Aorta (tissue), 5 donors: ENCODE measurements at places on chromosomes 12 and 14. TPM values are rescaled to one million over a fixed set of nuclear protein-coding genes. Genes with fewer than 3 reads are reported as not detected.

The NPAS3 gene
- total RNA-seq, result 4.3 TPM

The MYL2 gene
- total RNA-seq, result not detected

The CSAD gene
- 74.4 TPM for total RNA-seq

The CD163 gene
- 308 TPM for total RNA-seq

The PPFIA2 gene
- 20.4 TPM for total RNA-seq

DNA sequence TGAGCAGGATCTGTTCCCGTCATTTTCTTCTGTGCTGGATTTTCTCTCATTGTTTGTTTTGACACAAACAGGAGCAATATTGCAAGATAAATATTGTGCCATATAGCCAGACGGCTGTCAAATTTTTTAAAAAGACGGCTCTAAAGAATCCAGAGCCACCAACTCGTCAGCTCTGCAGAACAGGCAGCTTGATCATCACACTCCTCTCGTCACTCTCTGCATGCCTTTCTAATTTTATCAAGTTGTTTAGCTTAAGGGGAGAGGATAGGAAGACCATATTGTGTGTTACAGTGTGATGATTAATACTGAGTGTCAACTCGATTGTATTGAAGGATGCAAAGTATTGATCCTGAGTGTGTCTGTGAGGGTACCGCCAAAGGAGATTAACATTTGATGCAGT is 562.8 kb downstream of the GALC start:
- no peaks in the 10 kb centered on the region for H3K27me3 ChIP-seq
- no peak overlapping the region for H3K27ac ChIP-seq
- H3K4me3 ChIP-seq, result no peak overlapping the region
- no peaks in the 10 kb centered on the region for H3K36me3 ChIP-seq
- no peak for DNase-seq
- no peaks in the 10 kb centered on the region for H3K4me1 ChIP-seq

DNA sequence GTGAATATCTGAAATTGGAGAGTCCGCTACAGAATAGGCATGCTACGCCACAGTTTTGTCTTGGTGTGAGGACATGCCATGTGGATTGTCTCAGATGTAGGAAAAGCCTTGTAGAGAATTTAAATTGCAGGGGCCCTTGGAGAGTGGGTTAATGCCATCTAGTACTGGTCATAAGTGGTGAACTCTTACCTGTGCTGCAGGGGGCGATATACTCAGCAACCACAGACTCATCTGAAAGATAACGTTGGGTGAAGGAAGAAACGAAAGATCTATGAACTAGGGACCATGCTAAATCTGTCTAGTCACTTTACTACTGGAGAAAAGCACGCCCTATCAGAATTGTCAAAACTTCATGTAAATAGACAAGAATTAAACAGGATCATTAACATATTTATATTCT is 33.7 kb upstream of the A2M start:
- no peak overlapping the region for H3K27ac ChIP-seq
- no peak overlapping the region for H3K4me3 ChIP-seq
- no peak for DNase-seq
- H3K27me3 ChIP-seq, result no peaks in the 10 kb centered on the region

DNA sequence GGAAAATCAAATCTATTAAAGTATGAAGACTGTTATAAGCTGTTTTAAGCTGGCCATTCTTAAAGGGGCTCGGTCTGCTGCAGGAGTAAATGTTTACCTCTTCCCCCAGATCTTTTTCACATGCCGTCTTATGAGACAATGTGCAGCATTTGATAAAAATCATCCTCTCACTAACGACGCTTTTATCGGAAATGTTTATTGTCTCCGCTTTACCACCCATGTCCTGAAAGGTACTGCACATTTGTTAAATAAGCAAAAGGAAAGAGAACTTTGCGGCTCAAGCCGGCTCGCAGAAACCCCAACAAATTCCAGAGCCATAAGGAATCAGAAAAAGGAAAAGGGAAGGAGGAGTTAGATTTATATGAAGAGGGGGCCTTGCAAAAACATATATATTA is 137.8 kb downstream of the HMGA2 start:
- no peaks in the 10 kb centered on the region for H3K4me1 ChIP-seq
- no peak overlapping the region for H3K27ac ChIP-seq
- H3K4me3 ChIP-seq, result no peak overlapping the region
- DNase-seq, result no peak
- no peaks in the 10 kb centered on the region for H3K36me3 ChIP-seq

DNA sequence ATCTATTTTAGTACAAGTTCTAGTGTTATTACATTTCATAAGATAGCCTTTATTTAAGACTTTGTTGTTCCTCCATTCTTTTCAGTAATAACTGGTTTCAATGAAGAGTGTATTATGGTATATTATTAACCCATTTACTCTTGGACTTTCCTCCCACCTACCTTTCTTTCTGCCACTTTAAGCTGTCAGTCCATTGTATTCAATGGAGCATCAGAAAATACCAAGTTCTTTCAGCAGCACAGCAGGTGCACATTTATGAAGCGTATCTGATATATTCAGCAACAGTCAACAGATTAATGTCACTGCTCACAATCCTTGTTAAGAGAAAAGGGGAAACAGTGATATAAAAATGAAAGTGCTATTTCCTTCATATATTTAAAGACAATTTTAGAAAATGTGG is 660.9 kb downstream of the C12orf50 start:
- H3K36me3 ChIP-seq, result no peaks in the 10 kb centered on the region
- no peak overlapping the region for H3K4me3 ChIP-seq
- H3K4me1 ChIP-seq, result no peaks in the 10 kb centered on the region
- no peak overlapping the region for H3K27ac ChIP-seq

GRCh38 chr14:94394025-94394493 is 5.7 kb upstream of the SERPINA1 start:
- no peaks in the 10 kb centered on the region for H3K27me3 ChIP-seq
- no peaks in the 10 kb centered on the region for H3K36me3 ChIP-seq
- no peak for DNase-seq
- H3K27ac ChIP-seq, result no peak overlapping the region

DNA sequence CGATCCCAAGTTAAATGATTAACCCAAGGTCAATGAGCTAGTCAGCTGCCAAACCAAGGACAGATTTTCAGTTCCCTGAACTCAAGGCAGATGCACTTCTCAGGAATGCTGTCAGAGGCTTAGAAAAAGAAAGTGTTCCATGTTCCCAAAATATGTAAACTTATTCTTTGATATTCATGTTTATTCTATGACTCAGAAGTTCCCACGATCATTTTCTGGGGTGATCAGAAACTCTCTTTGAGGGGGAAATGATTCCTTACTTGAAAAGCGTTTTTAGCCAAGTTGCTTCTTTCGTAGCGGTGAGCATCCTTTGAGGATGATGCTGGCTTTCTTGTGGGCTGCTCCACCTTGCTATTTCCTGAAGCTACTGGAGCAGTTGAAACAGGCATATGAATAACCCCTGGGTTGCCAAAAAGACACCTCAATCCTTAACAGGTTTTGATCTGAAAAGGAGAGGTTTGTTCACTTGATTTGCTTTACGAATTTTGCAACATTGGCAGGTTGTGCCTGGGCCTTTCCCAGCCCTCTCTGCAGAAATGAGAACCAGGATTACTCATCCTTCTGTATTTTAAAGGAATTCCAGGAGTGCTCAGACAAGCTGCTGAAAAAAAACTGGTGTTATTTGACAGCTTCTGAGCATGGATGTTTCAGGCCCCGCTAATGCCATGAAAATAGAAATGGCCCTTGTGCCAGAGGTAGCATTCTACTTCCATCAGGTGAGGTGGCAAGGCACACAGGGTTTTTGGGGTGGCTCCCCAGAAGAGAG is 121.4 kb upstream of the HIF1A start:
- no peaks in the 10 kb centered on the region for H3K27me3 ChIP-seq
- no peak for DNase-seq
- H3K4me3 ChIP-seq, result no peak overlapping the region
- H3K36me3 ChIP-seq, result no peaks in the 10 kb centered on the region
- H3K4me1 ChIP-seq, result no peaks in the 10 kb centered on the region
- H3K27ac ChIP-seq, result no peak overlapping the region

GRCh38 chr14:88184956-88185355 is 138.1 kb downstream of the KCNK10 start:
- DNase-seq, result no peak
- no peak overlapping the region for H3K4me3 ChIP-seq
- no peaks in the 10 kb centered on the region for H3K27me3 ChIP-seq
- no peaks in the 10 kb centered on the region for H3K36me3 ChIP-seq

DNA sequence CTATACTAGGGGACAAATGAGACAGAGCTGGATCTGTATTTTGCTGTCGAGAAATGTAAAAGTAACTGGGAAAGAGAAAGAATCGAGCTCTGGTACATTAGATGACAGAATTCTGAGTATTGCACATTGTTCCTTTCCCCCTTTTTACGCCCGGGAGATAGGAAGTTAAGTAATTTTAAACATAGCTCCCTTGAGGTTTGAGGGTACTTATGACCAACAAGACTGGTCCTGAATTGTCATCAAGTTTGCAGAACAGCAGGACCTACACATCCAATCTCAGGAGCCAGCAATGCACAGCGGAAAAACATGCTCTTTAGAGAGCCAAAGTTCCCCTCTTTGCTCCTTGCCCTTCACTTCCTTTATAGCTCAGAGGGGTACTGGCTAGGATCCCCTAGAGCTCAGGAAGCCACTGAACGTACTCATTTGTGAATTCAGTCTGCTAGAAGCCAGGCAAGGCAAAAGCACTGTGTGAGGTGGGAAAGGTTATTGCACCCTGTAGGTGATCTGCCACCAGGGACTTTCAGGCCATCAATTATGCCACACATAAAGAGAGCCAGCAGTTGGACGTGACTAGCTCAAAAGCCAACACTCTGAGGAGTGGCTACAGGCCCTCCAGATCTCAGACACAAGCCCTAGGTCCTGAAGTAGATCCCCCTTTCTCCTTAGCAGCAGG is 333.8 kb downstream of the KCNH5 start:
- no peaks in the 10 kb centered on the region for H3K27me3 ChIP-seq
- no peaks in the 10 kb centered on the region for H3K4me1 ChIP-seq
- H3K27ac ChIP-seq, result no peak overlapping the region

DNA sequence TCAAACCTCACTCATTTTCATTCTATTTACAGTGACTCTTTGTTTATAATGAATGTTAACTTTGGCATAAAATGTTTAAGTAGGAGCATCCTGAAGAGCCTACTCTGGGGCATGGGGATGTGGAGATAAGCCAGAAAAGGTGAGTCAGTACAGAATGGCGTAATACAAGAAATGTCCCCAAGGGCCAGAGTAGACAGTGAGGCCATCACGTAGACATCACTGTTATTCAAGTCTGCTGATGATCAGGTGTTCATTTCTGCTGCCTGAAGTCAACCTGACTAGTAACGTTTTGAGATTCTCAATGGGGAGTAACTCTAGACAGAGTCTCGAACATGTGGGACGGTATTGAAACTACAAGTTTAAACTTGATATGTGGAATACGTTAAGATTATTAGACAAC is 47.6 kb upstream of the PKP2 start:
- no peaks in the 10 kb centered on the region for H3K4me1 ChIP-seq
- no peaks in the 10 kb centered on the region for H3K27me3 ChIP-seq
- H3K4me3 ChIP-seq, result no peak overlapping the region

DNA sequence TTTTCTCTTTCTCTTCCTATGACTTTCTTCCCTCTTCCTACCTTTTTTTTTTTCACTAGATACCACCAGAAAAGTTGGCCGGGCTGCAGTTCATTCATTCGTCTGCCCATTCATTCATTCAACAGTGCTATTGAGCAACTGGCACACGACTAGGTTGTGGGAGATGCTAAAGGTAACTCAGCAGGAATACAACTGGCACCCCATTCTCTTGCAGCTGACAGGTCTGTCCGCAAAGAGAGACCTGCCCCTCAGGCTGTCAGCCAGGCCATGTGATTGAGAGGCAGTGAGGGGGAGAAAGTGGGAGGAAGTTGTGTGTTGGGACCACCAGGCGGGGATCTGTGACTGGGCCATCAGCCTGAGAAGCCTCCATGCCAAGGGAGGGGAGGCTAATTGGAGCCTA is 105.2 kb downstream of the TSPAN9 start:
- no peaks in the 10 kb centered on the region for H3K36me3 ChIP-seq
- H3K4me3 ChIP-seq, result no peak overlapping the region
- peaks cover 8% of the 10 kb centered on the region for H3K4me1 ChIP-seq
- no peak for DNase-seq
- H3K27me3 ChIP-seq, result no peaks in the 10 kb centered on the region
- H3K27ac ChIP-seq, result no peak overlapping the region

- H3K4me1 ChIP-seq, result no peaks in the 10 kb centered on the region
- no peak overlapping the region for H3K27ac ChIP-seq
- H3K27me3 ChIP-seq, result no peaks in the 10 kb centered on the region
- H3K36me3 ChIP-seq, result no peaks in the 10 kb centered on the region
Measured at GRCh38 chr12:8953773-8954402, 4.4 kb upstream of the M6PR start.

GRCh38 chr14:94690486-94690885 is 78.3 kb downstream of the SERPINA3 start:
- H3K4me1 ChIP-seq, result no peaks in the 10 kb centered on the region
- H3K27me3 ChIP-seq, result no peaks in the 10 kb centered on the region
- H3K27ac ChIP-seq, result no peak overlapping the region

GRCh38 chr14:33776871-33777270 is 174.0 kb downstream of the EGLN3 start:
- no peaks in the 10 kb centered on the region for H3K36me3 ChIP-seq
- H3K4me1 ChIP-seq, result no peaks in the 10 kb centered on the region
- no peaks in the 10 kb centered on the region for H3K27me3 ChIP-seq
- no peak overlapping the region for H3K27ac ChIP-seq
- DNase-seq, result no peak

DNA sequence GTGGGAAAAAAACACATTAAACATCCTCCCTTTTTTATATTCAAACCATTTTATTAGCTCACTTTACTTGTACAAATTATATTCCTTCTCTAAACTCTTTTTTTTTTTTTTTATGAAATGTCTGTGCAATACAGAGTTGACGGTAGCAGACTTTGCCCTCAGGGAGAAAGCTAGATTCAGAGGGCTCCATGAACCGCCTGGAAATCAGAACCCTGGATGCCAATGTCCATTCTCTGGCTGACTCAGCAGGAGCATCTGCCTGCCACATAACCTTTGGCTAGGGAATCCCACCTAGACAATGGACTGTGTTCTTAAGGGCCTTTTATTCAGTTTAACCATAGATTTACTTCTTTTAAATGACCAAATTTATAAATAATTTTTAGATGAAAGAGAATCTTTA is 467.0 kb downstream of the MDGA2 start:
- DNase-seq, result no peak
- H3K4me3 ChIP-seq, result no peak overlapping the region
- H3K36me3 ChIP-seq, result no peaks in the 10 kb centered on the region
- no peaks in the 10 kb centered on the region for H3K4me1 ChIP-seq
- H3K27me3 ChIP-seq, result no peaks in the 10 kb centered on the region

DNA sequence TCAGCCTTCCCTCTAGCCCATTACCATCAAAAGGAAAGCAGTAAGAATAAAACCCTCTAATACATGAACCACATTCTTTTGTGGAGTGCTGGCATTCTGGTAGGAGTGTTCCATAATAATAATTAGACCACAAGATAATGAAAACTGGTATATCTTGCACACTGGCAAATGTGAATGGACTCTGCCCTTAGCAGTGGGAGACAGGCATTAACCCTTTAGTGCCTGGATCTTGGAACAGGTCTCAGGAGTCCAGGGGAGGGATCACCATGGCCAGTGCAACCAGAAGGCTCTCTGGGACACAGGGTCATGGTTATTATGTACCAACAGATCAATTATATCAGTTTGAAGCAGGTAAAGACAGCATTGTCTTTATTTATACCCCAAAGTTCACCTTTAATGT is 387.5 kb upstream of the TMPO start:
- DNase-seq, result no peak
- H3K36me3 ChIP-seq, result no peaks in the 10 kb centered on the region
- no peak overlapping the region for H3K27ac ChIP-seq
- H3K4me1 ChIP-seq, result no peaks in the 10 kb centered on the region
- no peaks in the 10 kb centered on the region for H3K27me3 ChIP-seq
- H3K4me3 ChIP-seq, result no peak overlapping the region
